ENCODE measurements at places on chromosomes 16 and 17.
A peak's percentile ranks its signal among the peaks of the same experiment; 100 is the strongest.

DNA sequence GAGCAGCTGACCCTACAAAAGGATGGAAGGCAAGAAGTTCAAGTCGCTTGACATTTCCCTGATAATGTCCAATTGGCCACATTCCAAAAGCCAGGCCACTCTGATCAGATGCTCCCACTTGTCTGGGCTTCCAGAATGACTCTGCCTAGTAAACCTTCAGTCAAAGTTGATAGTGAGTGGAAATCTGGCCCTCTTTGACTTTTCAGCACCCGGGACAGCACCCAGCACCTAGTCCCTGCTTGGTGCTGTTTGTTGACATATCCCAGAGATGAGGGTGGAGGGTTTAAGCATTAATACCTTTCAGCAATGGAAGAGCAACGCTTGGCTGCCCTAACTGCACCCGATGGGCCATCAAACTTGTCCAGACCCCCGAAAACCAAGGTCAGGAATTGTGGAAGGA, 131.3 kb downstream of the AIPL1 start:
- DNase-seq, result no peak

DNA sequence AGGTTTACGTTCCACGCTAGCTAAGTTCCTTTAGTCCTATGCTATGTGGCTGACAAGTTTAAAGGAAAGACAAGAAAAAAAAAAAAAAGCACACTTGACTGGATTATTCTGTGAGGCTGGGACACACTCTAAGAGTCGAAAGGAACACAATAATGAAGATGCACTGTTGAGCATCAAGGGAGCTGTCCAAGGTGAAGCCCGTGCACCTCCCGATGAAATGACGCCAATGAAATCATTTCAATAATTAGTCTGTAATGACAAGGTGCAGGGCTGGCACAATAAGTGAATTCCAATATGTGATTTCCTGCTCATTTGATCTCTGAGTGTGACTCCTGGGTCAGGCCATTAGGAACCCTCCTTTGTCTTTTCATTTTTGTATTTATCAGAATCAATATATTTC, 232.9 kb downstream of the CDH13 start:
- no peak for DNase-seq

- no peak for DNase-seq
Measured at GRCh38 chr16:77344341-77344740, 90.5 kb downstream of the ADAMTS18 start.

DNA sequence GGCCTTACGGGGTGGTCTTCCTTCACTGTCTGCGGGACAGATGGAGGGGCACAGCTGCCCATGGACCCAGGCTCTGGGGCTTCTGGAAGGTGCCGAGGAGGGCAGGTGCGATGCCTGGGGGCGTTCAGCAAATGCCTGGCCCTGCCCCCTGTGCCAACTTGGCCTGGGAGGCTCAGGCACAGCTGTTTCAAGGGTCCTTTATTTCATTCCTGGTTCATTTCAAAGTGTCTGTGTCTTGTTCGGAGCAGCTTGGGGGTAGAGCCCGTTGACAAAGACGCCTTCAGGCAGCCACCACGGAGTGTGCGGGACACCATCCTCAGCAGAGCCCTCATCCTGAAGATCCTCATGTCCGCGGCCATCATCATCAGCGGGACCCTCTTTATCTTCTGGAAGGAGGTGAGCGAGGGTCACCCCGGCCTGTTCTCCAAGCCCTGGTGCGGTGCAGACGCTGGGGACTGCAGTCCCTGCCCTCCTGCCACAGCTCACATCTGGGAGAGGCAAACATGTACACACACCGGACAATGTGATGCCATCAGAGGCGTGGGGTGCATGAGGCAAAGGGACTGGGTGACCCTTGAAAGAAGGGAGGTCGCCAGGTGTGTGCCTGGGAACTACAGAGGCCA, 43.9 kb downstream of the MEAK7 start:
- DNase-seq, result no peak

DNA sequence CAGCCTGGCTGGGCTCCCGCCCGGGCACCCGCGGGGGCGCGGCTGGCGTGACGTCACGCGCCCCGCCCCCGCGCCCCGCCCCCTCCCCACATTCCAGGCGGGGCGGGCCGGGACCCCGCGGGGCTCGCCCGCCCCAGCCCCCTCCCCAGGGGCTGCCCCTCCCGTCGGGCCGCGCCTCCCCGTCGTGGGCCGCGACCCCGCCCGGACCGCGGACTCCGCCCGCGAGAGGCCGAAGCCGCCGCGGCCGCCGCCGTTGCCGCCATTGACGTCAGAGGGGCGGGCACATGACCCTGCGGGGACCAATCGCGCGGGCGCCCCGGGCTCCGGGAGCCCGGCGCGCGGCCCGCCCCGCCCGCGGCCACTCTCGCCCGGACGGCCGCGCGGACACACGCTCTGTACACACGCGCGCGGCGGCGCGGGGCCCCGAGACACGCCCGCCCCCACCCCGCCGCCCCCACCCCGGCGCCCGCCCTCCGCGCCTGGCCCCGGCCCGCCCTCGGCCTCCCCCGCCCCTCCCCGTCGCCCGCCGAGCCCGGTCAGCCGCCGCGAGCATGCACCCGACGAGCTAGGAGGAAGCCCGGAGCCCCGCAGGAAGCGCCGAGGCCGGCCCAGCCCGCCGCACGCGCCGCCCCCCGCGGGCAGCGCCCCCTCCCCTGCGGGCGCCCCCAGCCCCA, at the start of gene CMIP:
Gene CMIP, plus strand, starts transcription at position 361 of the 674 bp plus-strand sequence.
- peak; percentile 35 for DNase-seq
